ENCODE measurements at places on chromosomes 13 and 19.
A peak's percentile ranks its signal among the peaks of the same experiment; 100 is the strongest.

DNA sequence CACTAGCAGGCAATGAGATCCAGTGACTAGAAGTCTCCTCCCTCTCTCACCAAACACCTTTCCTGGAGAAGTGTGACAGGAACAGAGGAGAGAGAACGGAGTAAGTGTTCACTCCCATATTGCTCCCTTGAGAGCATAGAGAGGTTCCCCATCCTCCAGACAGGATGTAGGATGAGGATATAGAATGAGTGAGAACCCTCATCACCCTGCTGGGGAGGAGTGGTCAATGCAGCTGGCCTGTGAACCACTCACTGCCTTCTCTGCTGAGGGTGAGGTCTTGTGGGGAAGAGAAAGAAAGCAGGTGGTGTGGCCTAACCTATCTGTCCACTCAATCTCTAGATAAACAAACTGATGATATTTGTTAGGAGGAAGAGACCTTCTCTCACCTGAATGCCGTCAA lies 386.6 kb downstream of the PCDH20 start:
- DNase-seq, result no peak

- DNase-seq, result no peak
These were observed 4.9 kb upstream of the SGCG start for GRCh38 chr13:23175920-23176319.

GRCh38 chr13:110010404-110011138 lies 224.2 kb upstream of the IRS2 start:
- DNase-seq, result no peak

- DNase-seq, result no peak
These were observed 3.8 kb downstream of the WBP4 start for GRCh38 chr13:41065078-41065477.

GRCh38 chr13:35347679-35348205 lies 128.7 kb downstream of the MAB21L1 start:
- no peak for DNase-seq

DNA sequence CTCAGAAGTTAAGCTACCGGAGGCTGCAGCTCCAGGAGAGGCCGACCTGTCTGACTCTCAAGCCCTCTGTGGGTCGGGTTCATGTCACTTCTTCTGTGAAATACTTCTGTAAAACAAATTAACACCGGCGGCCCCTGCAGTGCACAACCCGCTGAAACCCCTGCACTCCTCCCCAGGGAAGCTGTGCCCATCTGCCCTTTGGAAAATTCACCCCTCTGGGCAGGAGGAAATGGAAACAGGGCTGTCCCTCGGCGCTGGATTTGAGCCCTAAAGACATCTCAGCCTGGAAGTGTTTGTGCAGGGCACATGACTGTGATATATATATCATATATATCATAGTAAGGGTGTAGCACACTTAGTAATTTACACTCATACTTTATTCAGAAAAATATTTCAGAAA lies 415.3 kb downstream of the IRS2 start:
- no peak for DNase-seq

DNA sequence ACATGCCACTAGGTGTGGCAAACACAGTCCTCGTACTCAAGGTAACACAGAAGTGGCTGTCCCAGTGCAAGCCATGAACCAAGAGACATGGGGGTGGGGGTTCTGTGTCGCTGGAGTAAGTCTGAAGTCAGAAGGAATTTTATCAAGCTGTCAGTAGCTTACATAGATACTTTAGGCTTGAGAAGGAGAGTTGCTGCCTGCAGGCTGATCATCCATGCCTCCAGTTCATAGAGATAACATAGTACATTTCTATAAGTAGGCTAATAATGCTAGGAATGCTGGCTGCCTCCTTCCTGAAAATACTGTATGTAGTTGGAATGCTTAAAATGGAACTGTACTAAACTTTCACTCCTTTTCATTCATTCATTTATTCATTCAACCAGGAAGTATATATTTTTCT lies 70.1 kb downstream of the CAB39L start:
- no peak for DNase-seq

- no peak for DNase-seq
These were observed 15.7 kb upstream of the CD177 start for GRCh38 chr19:43337737-43338136.

GRCh38 chr13:75959861-75960481 lies 323.8 kb downstream of the LMO7 start:
- DNase-seq, result no peak

DNA sequence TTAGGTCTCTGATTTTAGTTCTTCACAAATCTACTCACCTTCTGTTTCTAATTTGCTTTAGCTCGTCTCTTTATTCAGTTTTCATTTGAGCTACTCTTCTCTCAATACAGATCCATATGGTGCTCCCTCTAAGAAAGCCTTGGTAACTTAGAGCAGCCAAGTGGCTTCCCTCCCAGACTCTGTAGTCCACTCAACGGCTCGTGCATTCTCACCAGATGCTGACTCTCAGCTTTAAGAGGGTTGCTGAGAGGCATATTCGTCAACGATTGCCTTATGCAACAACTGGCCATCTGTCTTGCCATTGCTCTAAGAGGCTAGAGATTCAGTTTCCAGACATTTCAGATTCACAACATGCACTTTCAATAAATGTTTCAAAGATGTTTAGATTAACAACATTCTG lies 785.8 kb upstream of the SLC10A2 start:
- DNase-seq, result no peak

GRCh38 chr13:80217614-80218456 lies 123.1 kb downstream of the SPRY2 start:
- DNase-seq, result no peak

GRCh38 chr19:35644987-35645679 lies 3.0 kb upstream of the COX6B1 start:
- DNase-seq, result peak; percentile 82

DNA sequence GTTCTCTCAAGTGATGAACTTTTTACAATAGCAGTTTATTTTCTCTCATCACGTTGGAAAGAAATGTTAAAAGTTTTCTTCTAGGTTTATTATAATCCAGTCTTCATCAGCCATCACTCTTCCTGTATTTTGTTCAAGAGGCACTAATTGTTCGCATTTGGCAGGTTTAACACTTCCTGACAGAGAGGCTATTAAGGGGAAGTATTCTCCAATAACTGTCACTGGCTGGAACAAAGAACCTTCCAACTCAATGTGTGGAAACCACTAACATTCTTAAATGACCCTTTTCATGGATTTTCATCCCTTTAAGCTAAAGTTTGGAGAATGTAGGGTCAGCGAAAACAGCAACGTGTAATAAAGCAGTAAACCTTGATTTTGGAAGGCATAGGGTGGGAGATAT lies 145.1 kb downstream of the PCCA start:
- no peak for DNase-seq

DNA sequence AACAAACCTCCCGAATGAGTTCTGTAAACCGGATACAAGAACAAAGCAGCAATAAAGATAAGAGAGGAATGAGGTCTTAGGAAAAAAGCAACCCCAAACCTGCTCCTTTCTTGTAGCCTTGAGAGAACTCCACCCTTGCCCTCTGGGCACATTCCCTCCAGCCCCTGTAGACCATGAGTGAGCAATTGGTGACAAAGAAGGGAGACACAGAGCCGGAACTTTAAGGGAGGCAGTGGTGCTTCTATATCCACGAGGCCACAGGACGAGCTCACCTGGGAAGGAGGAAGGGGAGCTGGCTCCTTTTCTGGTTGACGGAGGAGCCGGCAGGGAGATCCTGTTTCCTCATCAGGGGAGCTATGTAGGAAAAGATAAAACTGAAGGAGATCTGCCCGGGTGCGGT lies 13.0 kb downstream of the BRME1 start:
- DNase-seq, result no peak

DNA sequence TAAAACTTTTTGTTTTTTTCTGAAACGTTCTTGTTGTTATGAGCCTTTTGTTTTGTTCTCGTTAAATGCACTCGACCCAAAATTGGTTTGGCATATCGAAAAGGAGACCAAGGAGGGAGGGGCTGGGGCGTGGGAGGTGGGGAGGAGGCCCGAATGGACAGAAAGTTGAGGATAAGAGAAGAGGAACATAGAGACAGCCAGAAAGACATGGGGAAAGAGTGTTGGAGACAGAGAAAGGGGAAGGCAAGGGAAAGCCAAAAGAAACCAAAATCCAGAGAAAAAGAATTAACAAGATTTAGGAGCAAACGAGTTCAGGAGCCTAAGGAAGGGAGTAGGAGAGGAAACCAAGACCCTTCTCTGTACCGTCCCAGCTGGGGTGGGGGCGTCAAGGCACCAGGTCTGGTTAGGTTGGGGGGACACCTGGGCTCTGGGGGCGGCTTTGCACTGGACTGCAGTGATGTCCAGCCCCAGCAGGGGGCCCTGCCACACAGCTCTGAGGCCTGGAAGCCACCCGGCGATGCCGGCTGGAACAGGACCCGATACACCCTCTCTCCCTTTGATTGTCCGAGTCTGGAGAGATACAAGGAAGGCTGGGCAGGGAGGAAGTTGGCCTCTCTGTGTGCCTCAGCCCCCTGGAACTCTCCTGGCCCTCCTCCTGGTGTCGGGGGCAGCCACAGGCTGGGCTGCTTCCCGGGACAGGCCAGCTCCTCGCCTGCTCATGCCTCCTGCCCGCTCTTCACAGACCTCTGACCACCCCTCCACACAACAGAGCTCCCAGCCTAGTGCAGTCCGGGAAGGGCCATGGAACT lies 11.6 kb upstream of the ASF1B start:
- peak; percentile 61 for DNase-seq

- no peak for DNase-seq
These were observed 16.6 kb downstream of the DDX39A start for GRCh38 chr19:14402332-14403144.

DNA sequence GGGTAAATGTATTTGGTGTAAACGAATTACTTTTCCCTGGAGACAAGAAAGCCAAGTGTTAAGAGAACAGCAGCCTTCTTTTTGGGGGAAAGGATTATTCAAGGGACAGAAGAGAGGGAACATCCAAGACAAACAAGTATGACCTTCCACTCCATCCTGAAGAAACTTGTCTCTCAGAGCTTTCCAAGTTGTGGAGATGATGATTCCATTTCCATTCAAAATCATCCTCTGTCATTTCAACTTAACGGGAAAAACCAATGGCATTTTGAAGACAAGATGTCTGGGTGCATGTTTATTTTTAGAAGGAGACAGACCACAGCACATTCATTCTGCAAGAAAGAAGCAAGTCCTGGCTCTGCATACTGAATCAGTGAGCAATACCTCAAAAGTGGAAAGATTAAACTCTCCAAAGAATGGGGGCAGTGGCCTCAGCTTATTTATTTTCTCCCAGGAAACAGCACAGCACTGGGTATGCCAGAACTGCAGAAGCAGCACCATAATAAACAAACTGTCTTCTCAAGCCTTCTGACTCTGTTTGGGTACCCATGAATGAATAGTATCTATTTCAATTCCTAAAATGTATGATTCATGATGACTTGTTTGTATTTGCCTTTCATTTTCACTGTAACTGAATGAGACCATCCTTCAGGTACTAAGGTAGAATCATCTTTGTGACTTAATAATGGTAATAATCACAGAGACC lies 541.0 kb downstream of the RFC3 start:
- DNase-seq, result no peak

- DNase-seq, result no peak
These were observed 20.8 kb upstream of the EPHX3 start for GRCh38 chr19:15253061-15253460.

DNA sequence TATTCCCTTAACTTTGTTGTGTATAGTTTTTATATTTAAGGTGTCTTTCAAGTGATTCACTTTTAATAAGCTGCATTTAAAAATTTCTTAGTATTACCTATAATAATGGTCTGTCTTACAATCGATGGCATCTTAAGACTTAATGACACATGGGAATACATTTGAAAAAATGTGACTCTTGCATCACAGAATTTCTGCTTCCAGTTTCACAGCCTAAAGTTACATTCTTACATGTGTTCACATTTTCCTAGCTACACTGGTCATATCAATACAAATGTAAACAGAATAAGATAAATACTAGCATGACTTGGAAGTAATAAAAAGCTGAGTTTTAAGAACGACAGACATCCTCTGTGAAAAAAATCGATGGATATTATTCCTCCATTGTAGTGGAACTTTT lies 1597.1 kb upstream of the MIR17HG start:
- no peak for DNase-seq

GRCh38 chr19:46042252-46042883 lies 1.6 kb upstream of the IGFL4 start:
- no peak for DNase-seq

GRCh38 chr13:97986835-97987234 lies 33.4 kb downstream of the IPO5 start:
- no peak for DNase-seq

DNA sequence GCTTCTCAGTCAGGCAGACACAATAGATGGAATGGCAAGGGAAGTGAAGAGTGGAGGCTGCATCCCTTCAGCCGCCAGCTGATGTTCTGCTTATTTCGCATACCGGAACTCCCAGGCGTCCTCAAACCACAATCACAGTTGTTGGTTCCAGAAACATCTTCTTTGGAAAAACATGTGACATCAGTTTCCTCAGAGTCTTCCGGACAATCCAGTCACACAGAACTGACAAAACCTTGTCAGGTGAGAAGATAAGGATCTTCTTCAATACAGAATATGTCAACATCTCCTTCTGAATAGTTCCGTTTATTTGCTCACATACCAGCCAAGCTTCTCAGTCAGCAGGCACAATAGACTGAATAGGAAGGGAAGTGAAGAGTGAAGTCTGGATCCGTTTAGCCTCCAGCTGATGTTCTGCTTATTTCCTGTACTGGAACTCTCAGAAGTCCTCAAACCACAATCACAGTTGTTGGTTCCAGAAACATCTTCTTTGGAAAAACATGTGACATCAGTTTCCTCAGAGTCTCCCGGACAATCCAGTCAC lies 45.1 kb upstream of the CEACAM21 start:
- no peak for DNase-seq

GRCh38 chr13:101204270-101205020 lies 211.9 kb downstream of the NALCN start:
- no peak for DNase-seq

DNA sequence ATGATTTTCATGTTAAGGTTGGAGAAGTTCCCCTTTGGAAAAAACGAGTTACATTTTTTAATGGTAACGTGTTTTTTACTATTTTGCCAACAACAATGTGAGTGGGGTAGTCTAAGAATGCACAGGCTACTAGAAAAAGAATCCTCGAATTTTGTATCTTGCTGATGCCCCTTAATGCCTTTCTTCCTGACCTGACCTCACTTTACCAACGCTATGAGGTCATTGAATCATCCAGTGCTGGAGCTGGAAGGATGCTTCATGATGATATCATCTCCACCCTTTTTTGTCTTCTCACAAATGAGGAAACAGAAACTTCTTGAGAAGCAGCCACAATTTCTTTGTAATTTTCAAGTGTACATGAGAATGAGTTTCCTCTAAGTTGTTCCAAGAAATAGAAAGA lies 8.2 kb upstream of the UBL3 start:
- no peak for DNase-seq

GRCh38 chr13:112761701-112762689 lies 72.2 kb downstream of the ATP11A start:
- DNase-seq, result no peak

GRCh38 chr13:50422181-50423148 lies 407.2 kb downstream of the KCNRG start:
- no peak for DNase-seq
